Gastrocnemius medialis (tissue), 4 donors: ENCODE measurements at places on chromosomes 3 and 15.

DNA sequence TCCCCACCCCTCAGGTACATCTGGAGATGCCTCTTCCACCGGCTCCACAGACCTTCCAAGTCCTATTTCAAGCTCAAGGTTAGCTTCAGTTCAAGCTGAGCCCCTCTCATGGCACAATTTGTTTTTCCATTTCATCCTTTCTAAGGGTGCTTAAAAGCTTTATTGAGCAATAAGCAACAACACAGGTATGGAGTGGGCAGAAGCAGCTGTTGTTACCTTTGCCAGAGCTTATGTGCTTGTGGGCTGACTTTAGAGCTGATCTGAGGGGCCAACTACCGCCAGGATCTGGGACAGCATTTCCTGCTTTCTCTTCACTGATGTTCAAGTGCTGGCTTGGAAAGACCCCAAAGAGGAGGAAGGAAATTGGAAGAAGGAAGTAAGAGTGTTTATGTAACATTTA lies 140.0 kb upstream of the KLHL25 start:
- DNase-seq = no peak

- no peak for DNase-seq
These were observed 106.2 kb downstream of the HERC1 start for GRCh38 chr15:63727542-63727941.

- DNase-seq = no peak
These were observed 90.1 kb upstream of the BHLHE40 start for GRCh38 chr3:4888913-4889846.

DNA sequence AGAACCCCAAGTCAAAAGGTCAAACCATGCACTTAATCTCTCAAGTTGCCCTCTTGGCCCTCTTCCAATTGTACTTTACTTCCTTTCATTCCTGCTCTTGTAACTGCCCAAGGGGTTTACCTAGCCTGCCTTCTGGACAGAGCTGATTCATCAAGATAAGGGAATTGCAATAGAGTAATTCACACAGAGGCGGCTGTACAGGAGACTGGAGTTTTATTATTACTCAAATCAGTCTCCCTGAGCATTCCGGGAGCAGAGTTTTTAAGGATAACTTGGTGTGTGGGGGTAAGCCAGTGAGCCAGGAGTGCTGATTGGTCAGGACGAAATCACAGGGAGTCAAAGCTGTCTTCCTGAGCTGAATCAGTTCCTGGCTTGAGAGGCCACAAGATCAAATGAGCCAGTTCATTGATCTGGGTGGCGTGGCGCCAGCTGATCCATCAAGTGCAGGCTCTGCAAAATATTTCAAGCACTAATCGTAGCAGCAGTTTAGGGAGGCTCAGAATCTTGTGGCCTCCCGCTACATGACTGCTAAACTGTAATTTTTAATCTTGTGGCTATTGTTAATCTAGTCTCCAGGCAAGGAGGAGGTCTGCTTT lies 590.0 kb downstream of the EPHA3 start:
- no peak for DNase-seq

GRCh38 chr3:133330065-133330464 lies 69.8 kb upstream of the BFSP2 start:
- DNase-seq = no peak
